ENCODE measurements at places on chromosomes 7 and 10. TPM values are rescaled to one million over a fixed set of nuclear protein-coding genes. Genes with fewer than 3 reads are reported as not detected.

The ADCYAP1R1 gene
- not detected for total RNA-seq

DNA sequence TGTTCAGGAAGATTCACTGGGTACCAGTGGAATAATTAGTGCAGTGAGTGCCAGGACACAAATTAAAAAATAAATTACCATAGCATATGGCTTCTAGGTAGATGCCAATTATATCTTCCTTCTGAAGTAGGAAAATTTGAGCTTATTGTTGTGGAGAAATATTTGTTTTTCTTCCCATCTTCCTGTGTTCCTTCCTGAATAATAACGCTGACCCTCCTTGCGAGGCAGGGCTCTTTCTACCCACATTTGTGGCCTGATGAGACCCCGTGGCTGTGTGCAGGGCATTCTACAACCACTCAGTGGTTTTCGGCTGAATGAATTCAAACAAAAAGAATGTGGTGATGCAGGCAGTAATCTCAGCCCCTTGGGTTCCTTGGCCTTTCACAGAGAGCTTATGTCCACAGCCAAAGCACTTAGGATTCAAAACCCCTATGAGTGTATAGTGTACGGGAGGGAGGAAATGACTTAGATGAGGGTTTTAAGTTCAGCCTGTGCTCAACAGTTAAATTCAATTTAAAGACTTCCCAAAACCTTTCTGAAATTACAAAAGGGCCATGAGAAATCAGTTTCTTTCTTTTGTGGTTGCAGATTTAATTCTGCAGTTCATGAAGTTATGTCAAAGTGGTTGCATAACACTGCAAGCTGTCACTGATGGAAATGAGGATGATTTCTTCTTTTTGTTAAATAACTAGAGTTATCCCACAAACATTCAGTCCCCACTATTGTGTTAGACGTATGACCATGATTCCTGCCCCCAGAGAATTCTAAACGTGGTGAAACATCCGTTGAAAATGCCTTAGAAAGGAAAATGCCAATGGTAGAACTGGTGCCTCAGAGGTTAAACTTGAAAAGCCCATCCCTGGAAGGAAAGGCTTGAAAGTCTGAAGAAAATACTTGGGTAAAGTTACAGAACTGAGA lies 255.3 kb downstream of the FZD1 start:
- H3K4me1 ChIP-seq = no peaks in the 10 kb centered on the region
- H3K4me3 ChIP-seq = no peak overlapping the region
- no peak for DNase-seq
- H3K36me3 ChIP-seq = no peaks in the 10 kb centered on the region
- H3K27me3 ChIP-seq = no peaks in the 10 kb centered on the region

GRCh38 chr10:58351616-58352578 lies 17.1 kb downstream of the UBE2D1 start:
- peaks cover 18% of the 10 kb centered on the region for H3K4me1 ChIP-seq
- no peak overlapping the region for H3K27ac ChIP-seq
- no peaks in the 10 kb centered on the region for H3K36me3 ChIP-seq
- H3K4me3 ChIP-seq = no peak overlapping the region

GRCh38 chr10:1551636-1552338 lies 185.5 kb downstream of the ADARB2 start:
- DNase-seq = no peak
- no peaks in the 10 kb centered on the region for H3K36me3 ChIP-seq
- H3K4me3 ChIP-seq = no peak overlapping the region

DNA sequence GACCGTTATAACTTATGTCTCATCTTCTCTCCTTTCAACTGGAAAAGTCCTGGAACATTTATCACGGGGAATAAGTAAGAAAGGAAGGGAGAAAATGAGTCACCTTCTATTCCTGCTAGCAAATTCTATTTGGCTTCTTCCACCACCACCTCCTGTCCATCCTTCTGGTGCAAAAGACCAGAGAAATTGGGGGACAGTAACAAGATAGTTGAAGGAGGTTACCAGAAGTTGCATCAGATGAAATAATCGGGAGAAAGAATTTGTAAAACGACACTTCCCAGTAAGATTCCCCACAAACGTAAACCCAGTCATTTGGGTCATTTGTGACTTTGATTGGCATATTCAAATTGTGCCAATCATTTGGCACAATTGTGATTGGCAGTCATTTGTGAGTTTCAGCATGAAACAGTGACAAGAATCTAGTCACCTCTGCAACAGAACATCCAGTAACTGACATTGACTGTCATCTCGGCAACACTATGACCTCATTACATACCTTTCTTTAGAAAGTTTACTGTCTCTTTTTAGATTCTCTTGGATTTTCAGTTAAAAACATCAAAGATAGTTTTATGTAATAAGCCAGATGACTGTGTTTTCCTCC lies 51.3 kb upstream of the PIK3CG start:
- H3K36me3 ChIP-seq = no peaks in the 10 kb centered on the region
- no peak overlapping the region for H3K27ac ChIP-seq
- DNase-seq = no peak

DNA sequence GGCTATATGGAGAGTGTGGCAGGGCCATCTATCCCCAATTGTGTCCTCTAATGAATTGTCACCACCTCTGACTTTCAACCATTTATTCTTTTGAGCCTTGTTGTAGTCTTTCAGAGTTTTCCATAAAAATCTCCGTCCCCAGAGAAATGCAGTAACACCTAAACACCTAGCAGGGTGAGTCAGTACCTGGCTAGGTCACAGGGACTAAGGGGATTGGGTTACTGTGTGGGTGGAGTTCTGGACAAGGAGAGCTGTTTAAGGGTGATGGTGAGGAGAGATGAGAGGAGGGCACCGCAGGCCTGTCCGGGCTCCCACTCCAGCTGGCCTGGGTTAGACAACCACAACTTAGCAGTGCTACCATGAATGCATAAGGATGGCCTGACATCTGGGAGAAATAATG lies 186.2 kb upstream of the LYZL1 start:
- H3K4me3 ChIP-seq = no peak overlapping the region
- H3K27me3 ChIP-seq = peaks cover 16% of the 10 kb centered on the region
- H3K27ac ChIP-seq = no peak overlapping the region
- no peaks in the 10 kb centered on the region for H3K36me3 ChIP-seq
- no peaks in the 10 kb centered on the region for H3K4me1 ChIP-seq

GRCh38 chr10:59675812-59676211 lies 33.8 kb downstream of the SLC16A9 start:
- H3K36me3 ChIP-seq = no peaks in the 10 kb centered on the region
- H3K4me3 ChIP-seq = no peak overlapping the region
- no peaks in the 10 kb centered on the region for H3K4me1 ChIP-seq
- H3K27me3 ChIP-seq = peaks cover 6% of the 10 kb centered on the region
- no peak for DNase-seq

- no peak overlapping the region for H3K27ac ChIP-seq
- no peak overlapping the region for H3K4me3 ChIP-seq
- H3K27me3 ChIP-seq = peaks cover 38% of the 10 kb centered on the region
- no peaks in the 10 kb centered on the region for H3K4me1 ChIP-seq
These were observed 38.0 kb upstream of the MKX start for GRCh38 chr10:27783660-27784059.

- no peak overlapping the region for H3K4me3 ChIP-seq
- H3K27me3 ChIP-seq = peaks cover 37% of the 10 kb centered on the region
- no peaks in the 10 kb centered on the region for H3K4me1 ChIP-seq
- no peak for DNase-seq
- H3K36me3 ChIP-seq = no peaks in the 10 kb centered on the region
- no peak overlapping the region for H3K27ac ChIP-seq
These were observed 176.6 kb upstream of the SP4 start for GRCh38 chr7:21251151-21251800.

GRCh38 chr7:104793066-104793465 lies 220.9 kb upstream of the KMT2E start:
- no peak for DNase-seq
- no peak overlapping the region for H3K4me3 ChIP-seq
- no peak overlapping the region for H3K27ac ChIP-seq
- H3K4me1 ChIP-seq = no peaks in the 10 kb centered on the region

DNA sequence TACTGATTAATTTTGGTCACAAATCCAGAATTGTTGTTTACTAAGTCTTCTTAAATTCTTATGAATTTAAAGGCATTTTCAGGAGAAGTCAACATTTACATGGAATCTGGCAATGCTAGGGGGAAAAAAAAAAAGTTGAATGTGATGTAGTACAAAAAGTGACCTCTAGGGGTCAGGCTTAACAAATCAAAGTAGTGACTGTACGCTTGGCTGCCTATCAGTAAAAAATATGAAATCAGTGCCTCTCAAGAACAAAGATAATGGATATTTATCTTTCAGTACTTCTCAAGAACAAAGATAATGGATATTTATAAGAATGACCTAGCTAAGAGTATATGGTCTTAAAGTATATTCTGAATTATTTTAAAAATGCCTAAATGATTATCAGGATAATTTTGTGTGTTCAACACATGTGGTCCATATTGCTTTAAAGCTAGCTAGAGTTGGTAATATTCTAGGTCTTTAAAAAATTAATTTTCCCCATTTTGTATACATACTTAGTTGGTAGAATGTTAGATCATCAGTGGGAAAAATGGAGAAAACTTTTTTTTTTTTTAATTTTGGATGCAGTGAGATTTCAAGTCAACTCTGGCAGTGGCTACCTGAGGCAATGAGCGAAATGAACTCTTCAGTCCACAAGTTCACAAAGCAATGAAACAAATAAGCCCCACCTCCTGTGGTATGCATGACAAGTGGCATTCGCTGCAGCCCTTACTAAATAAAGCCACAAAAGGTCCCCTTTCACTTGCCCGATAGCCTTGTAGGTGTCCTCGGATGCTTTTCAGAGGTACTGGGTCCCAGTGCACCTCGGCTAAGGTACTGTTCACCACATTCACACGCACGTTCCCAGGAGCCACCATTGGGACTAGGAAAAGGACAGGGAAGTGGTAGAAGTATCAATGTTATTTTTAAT lies 51.2 kb upstream of the LAMB4 start:
- no peak overlapping the region for H3K4me3 ChIP-seq
- H3K27ac ChIP-seq = no peak overlapping the region
- no peak for DNase-seq
- no peaks in the 10 kb centered on the region for H3K36me3 ChIP-seq
- peaks cover 10% of the 10 kb centered on the region for H3K27me3 ChIP-seq

GRCh38 chr7:92782236-92782635 lies 54.1 kb downstream of the CDK6 start:
- peaks cover 21% of the 10 kb centered on the region for H3K36me3 ChIP-seq
- H3K27me3 ChIP-seq = no peaks in the 10 kb centered on the region
- peak overlapping the region; percentile 63 for H3K27ac ChIP-seq
- H3K4me1 ChIP-seq = peaks cover 47% of the 10 kb centered on the region

DNA sequence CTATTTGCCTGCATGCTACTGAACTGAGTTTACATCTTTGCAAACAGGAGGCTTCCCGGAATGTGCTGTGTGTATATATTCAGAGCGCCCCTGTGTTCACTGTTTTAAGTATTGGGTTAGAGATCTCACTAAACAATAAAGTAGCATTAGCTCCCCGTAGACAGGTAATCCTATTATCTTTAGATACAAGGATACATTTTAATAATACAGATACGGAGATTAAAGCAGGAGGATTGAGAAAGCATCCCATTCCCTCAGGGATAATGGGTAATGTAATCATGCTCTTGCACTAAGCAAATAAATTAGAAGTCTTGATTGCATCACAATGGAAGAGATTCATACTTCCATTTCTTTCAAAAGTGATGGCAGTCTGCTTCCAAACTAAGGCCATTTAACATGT lies 809.0 kb downstream of the NRG3 start:
- no peak overlapping the region for H3K4me3 ChIP-seq
- H3K27ac ChIP-seq = no peak overlapping the region
- H3K36me3 ChIP-seq = no peaks in the 10 kb centered on the region
- DNase-seq = no peak
- no peaks in the 10 kb centered on the region for H3K4me1 ChIP-seq
